Ovary (tissue), 10 donors: ENCODE measurements at places on chromosomes 3 and 15. TPM values are rescaled to one million over a fixed set of nuclear protein-coding genes. Genes with fewer than 3 reads are reported as not detected.
A peak's percentile ranks its signal among the peaks of the same experiment; 100 is the strongest.

- H3K27ac ChIP-seq = no peak overlapping the region
- H3K27me3 ChIP-seq = no peaks in the 10 kb centered on the region
- H3K36me3 ChIP-seq = no peaks in the 10 kb centered on the region
- no peak overlapping the region for H3K4me3 ChIP-seq
- no peak for DNase-seq
- peaks cover 8% of the 10 kb centered on the region for H3K4me1 ChIP-seq
These were observed 147.7 kb upstream of the TRIM42 start for GRCh38 chr3:140530131-140530530.

- H3K27me3 ChIP-seq = no peaks in the 10 kb centered on the region
- no peak overlapping the region for H3K4me3 ChIP-seq
- H3K27ac ChIP-seq = no peak overlapping the region
- H3K36me3 ChIP-seq = no peaks in the 10 kb centered on the region
- H3K4me1 ChIP-seq = no peaks in the 10 kb centered on the region
These were observed 22.7 kb upstream of the CD96 start for GRCh38 chr3:111519178-111519855.

DNA sequence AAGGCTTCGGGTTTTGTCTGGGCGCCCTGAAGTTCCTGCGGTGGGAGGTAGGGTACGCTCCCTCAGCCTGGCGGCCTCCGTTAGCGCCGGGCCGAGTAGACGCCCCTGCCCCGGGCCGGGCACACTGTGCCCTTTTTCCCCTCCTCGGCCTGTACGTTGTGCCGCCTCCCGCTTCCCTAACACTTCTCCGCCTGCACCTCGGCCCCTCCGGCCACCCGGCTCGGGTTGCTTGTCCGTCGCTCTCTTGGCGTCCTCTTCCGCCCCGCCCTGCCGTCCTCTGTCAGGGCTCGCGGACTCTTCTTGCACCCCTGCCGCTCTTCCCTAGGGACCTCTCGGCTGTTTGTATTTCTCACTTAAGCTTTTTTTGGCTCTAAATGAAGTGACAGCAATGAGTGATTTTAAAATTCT lies 384 bp downstream of the KNL1 start:
- H3K27me3 ChIP-seq = no peaks in the 10 kb centered on the region
- H3K4me3 ChIP-seq = peak overlapping the region; percentile 67
- no peak for DNase-seq
- H3K27ac ChIP-seq = no peak overlapping the region
- no peaks in the 10 kb centered on the region for H3K4me1 ChIP-seq

Gene TEX9
- total RNA-seq = 13.7 TPM

Gene TMPRSS7
- total RNA-seq = not detected

Gene CHRM5
- 0.08 TPM for total RNA-seq

Gene CHRNA3
- total RNA-seq = not detected
